ENCODE measurements at places on chromosomes 3 and 15. TPM values are rescaled to one million over a fixed set of nuclear protein-coding genes. Genes with fewer than 3 reads are reported as not detected.

CSPG5 gene
- 1.1 TPM for polyA plus RNA-seq

MRPL3 gene
- 123 TPM for polyA plus RNA-seq

SUCNR1 gene
- 0.28 TPM for polyA plus RNA-seq

TM4SF4 gene
- 32.2 TPM for polyA plus RNA-seq

LYZL4 gene
- not detected for polyA plus RNA-seq

CD200 gene
- not detected for polyA plus RNA-seq

KLF15 gene
- not detected for polyA plus RNA-seq

NCK1 gene
- polyA plus RNA-seq, result 30.2 TPM

NLGN1 gene
- polyA plus RNA-seq, result not detected

NPAP1 gene
- polyA plus RNA-seq, result not detected

BNC1 gene
- polyA plus RNA-seq, result 0.28 TPM

NEK10 gene
- polyA plus RNA-seq, result 2.9 TPM

CLSTN2 gene
- polyA plus RNA-seq, result 0.03 TPM

TMEM45A gene
- 5.2 TPM for polyA plus RNA-seq

GATA2 gene
- polyA plus RNA-seq, result 4.5 TPM

SCN5A gene
- 0.09 TPM for polyA plus RNA-seq
